ENCODE measurements at places on chromosomes 4 and X. TPM values are rescaled to one million over a fixed set of nuclear protein-coding genes. Genes with fewer than 3 reads are reported as not detected.
A peak's percentile ranks its signal among the peaks of the same experiment; 100 is the strongest.

Gene NFKB1
- polyA plus RNA-seq, result 35.8 TPM

Gene SERPINA7
- not detected for polyA plus RNA-seq

Gene VCX3A
- polyA plus RNA-seq, result not detected

Gene SOWAHB
- polyA plus RNA-seq, result 3.2 TPM

Gene SLC9B1
- polyA plus RNA-seq, result 4.9 TPM

Gene TRAM1L1
- polyA plus RNA-seq, result 13.7 TPM

Gene CENPE
- 5.2 TPM for polyA plus RNA-seq

Gene PAGE2
- not detected for polyA plus RNA-seq

Gene TMEM184C
- 40.2 TPM for polyA plus RNA-seq

Gene TLR2
- polyA plus RNA-seq, result 45.2 TPM

Gene NAT8L
- 4.3 TPM for polyA plus RNA-seq

Gene CYSLTR1
- 2.2 TPM for polyA plus RNA-seq

Gene LARP7
- polyA plus RNA-seq, result 99.2 TPM

- DNase-seq, result no peak
Observed at GRCh38 chr4:84483688-84484087, 15.4 kb downstream of the NKX6-1 start.

DNA sequence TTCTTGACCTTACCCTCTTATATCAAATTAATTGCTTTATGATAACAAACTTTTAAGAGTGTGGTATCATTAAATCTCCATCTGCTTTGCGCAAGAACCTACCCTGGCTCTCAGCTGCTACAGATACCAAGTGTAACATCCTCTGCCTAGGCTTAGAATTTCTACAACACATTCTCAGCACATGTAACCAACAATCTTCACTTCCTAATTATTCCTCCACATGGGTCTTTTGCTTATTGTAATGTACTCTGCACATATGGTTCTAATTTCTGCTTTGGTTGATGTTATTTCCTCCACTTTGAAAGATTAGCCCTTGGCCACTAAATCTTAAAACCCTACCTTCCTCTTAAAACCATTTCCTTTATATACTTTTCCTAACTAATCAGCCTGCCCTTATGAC lies 242.4 kb downstream of the ARHGAP24 start:
- DNase-seq, result no peak

DNA sequence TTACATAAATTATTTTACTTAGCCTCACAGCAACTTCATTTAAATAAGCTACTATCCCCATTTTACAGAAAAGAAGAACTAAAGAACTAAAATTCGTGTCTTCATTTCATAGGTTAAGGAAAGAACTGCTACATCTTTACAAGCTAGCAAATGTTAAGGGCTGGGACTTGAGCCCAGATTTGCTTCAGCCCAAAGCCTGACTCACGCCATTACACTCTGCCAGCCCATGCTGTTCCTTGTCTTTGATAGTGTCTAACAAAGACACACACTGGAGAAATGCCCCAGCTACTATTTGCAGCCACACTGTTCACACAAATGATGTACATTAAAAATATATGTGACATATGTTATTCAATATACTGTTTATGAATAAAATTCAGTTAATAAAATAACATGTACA lies 29.0 kb upstream of the ERVMER34-1 start:
- no peak for DNase-seq

DNA sequence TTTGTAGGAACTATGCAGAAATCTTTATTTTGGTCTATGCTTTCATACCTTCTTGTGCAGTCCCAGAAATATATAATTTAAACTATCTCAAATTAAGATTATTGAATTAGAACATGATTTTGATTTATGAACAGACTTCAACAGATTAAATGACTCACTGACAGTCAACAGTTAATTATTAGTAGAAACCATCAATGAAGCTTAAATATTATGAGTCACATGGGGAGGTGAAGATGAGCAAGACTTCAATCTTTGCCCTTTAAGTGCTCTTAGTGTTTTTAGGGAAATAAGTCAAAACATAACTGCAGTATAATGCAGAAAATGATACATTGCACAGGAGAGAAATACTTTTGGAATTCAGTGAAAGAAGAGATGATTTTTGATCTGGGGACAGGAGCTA lies 81.5 kb upstream of the BMP3 start:
- DNase-seq, result no peak

DNA sequence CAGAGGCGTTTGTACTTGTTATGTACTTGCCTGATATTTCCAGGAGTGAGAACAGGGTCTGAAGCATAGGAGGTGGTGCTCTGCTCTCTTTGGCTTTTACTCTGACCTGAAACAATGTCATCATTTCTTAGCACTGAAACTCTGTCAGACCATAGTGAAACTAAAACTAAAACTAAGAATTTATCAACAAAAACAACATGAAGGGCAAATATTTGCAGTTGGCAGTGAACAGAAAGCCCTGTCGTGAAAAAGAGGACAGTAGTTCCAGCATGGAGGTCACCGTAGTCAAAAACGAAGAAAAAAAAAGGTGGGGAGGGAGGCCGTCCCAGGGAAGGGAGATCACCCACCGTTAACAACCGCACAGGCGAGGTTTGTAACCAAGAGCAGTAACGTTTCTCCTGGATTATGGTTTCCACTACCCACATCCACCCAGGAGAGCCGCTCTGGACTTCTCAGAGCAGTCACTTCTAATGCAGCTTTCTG lies 97.5 kb downstream of the ANK2 start:
- no peak for DNase-seq

DNA sequence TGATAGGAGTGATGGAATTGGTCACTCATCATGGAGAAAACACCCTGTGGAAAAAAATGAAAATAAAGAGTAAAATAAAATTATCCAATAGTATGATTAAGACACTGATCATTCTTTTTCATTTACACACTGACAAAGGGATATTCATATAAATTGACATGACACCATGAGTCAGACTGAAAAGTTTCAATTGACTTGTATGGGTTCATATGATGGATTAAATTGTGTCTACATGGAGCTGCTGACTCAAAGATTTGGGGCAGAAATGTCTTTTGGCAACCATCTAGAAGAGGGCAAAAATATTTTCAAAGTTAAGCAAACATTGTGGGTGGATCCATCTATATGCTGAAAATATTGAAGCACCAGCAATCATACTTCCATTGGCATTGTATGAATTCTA lies 153.4 kb upstream of the PPP3CA start:
- no peak for DNase-seq

DNA sequence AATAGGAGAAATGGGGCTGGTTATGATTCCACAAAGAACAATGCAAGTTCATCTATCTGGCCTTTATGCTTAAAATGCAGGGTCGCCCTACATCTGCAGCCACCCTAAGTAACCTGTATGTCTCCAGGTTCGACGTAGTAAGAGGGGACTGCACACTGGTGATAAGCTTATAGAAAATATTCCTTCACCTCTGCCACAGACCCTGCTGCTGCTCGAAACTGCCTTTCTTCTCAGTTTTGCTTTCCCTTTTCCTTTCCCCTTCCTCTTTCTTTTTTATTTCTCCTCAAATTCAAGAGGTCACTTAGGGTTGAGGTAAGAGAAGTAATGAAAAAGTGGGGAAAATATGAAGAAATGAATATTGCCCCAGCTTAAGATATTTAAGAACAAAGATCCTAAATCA lies 123.5 kb downstream of the DCHS2 start:
- DNase-seq, result no peak

GRCh38 chrX:71627588-71628404 lies 9.5 kb upstream of the CXCR3 start:
- DNase-seq, result no peak

DNA sequence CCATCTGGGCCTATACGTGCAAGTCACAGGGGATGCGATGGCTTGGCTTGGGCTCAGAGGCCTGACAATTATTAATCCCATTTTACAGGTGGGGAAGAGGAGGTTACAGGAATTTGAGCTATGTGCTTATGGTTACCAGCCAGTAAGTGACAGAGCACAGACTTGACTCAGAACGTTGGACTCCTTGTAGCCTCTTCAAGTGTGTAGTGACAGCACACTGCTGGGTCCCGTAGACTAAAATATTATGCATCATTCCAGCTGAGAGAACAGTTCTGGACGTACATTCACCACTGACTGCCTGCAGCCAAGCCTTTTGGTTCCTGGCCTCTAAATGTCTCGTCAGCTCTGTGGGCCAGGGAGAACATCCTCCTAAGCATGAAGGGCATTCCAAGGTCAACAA lies 314.5 kb downstream of the GPAT3 start:
- no peak for DNase-seq

DNA sequence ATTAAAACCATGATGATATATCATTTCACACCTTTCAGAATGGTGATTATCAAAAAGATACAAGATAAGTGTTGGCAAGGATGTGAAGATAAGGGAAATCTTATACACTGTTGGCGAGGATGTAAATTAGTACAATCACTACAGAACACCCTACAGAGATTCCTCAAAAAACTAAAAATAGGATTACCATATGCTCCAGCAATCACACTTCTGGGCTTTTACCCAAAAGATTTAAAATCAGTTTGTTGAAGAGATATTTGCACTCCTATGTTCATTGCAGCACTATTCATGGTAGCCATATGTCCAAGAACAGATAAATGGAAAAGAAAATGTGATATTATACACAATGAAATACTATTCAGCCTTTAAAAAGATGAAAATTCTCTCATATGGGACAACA lies 240.4 kb downstream of the GABRG1 start:
- DNase-seq, result no peak

DNA sequence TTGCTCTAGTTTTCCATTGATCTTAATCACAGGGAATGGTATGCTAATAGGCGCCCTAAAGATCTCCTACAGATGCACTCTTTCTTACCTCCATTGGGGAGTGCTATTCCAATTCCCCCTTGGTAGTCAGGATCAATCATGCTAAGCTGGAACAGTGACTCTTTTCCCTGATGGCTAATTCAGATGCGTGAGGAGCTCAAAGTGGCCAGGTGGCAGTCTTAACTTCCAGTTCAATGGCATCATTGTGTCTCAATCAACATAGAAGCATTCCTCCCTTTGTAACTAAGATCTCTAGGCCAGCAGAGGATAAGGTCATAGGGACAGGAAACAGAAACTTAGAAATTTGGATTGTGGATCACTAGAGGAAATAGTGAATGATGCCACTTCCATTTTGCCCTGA lies 216.8 kb downstream of the GRID2 start:
- no peak for DNase-seq

GRCh38 chr4:76195326-76195725 lies 18.3 kb downstream of the SCARB2 start:
- DNase-seq, result no peak

GRCh38 chrX:32408389-32408788 lies 803.0 kb downstream of the DMD start:
- DNase-seq, result no peak

DNA sequence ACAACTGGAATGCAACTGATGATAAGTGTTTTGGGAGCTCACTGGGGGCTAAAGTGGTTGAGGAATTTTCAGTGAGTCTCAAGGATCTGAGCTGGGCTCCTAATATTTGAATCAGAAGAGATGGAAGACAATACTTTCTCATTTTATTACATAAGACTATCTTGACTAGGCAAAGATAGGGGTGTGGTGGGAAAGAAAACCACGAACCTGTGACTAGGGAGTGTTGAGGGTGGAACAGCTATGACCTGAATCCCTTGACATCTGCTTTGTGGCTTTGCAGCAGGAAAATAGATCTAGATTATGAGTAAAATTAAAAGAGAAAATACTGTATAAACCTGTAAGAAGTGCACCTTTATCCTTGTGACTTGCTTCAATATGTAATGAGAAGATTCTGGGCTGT lies 295.1 kb upstream of the TEX13A start:
- DNase-seq, result no peak

- DNase-seq, result no peak
Observed at GRCh38 chr4:147355032-147355656, 125.8 kb upstream of the EDNRA start.

DNA sequence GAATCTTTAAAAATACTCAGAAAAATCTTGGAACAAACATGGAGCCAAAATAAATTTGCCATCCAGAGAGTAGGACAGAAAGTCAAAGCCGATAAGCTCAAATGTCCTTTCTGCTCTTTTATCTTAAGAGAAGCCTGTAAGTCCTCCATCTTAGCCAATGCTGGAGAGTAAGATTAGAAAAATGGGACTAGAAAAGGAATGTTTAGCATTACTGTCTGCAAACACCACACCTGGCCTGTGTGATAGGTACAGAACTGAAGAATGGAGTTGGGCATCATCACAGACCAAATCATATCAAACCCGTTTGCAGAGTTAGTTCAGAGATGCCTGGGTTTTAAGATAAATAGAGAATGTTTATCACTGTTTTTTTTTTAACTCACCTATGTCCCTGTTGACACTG lies 10.5 kb upstream of the SLC39A8 start:
- no peak for DNase-seq

- DNase-seq, result no peak
Observed at GRCh38 chr4:16687845-16688244, 210.6 kb downstream of the LDB2 start.

DNA sequence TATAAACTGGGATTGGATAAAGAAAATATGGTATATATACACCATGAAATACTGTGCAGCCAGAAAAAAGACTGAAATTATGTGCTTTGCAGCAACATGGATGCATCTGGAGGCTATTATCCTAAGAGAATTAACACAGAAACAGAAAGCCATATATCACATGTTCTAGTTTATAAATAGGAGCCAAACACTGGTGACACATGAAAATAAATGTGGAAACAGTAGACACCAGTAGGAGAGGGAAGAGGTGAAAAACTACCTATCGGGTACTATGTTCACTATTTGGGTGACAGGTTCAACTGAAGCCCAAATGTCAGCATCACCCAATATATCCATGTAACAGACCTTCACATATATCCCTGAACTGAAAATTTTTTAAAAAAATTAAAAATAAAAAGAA lies 725.1 kb downstream of the C4orf33 start:
- DNase-seq, result no peak

- no peak for DNase-seq
Observed at GRCh38 chrX:102044496-102044895, 81.0 kb upstream of the TCEAL2 start.

DNA sequence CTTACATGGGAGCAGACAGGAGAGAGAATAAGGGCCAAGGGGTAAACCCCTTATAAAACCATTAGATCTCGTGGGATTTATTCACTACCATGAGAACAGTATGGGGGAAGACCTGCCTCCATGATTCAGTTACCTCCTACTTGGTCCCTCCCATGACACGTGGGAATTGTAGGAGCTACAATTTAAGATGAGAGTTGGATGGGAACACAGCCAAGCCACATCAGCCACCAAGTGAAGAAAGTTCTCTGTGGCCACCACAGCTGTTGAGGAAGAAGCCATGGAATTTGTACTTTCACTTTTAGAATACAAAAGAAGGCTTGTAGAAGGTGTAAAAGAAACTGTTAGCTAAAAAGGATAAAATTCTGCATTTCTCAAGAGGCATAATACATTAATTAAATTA lies 67.0 kb upstream of the CXorf51A start:
- no peak for DNase-seq

GRCh38 chr4:8688041-8688907 lies 95.7 kb downstream of the CPZ start:
- peak; percentile 7 for DNase-seq

- DNase-seq, result no peak
Observed at GRCh38 chr4:182604953-182605352, 312.2 kb downstream of the DCTD start.

GRCh38 chrX:118630848-118631247 lies 96.6 kb upstream of the IL13RA1 start:
- no peak for DNase-seq

- no peak for DNase-seq
Observed at GRCh38 chr4:153465140-153465539, 1.0 kb upstream of the TMEM131L start.

Measured in right lung (tissue), 10 donors.